ENCODE measurements at places on chromosomes 4 and X. TPM values are rescaled to one million over a fixed set of nuclear protein-coding genes. Genes with fewer than 3 reads are reported as not detected.

Gene HTN3
- total RNA-seq = not detected

Gene LRRC66
- total RNA-seq = 0.32 TPM

Gene HDAC8
- 14.7 TPM for total RNA-seq

Gene SPANXB1
- not detected for total RNA-seq
